HT-29 (cell line): ENCODE measurements at places on chromosomes 3 and 15.

DNA sequence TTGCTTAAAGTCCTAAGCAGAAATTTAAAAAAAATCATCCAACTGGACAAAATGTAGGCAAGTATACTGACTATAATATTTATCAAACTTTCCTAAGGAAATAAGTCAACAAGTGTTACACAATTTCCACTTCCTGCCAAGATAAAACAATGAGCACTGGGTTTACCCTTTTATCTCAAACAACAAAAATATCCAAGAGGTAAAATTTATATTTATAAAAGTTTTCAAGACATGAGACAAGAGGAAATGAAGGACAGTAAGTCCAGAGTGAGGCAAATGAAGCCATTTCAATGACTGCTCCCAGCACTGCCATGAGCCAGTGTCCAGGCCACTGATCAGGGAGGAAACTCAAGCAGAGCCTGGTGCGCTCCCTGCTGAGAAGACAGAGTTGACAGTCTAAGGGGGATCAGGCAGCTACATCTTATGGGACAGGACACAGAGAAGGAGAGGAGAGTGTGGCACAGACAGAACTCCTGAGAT lies 439.4 kb downstream of the RAP2B start:
- DNase-seq: peak; percentile 40

DNA sequence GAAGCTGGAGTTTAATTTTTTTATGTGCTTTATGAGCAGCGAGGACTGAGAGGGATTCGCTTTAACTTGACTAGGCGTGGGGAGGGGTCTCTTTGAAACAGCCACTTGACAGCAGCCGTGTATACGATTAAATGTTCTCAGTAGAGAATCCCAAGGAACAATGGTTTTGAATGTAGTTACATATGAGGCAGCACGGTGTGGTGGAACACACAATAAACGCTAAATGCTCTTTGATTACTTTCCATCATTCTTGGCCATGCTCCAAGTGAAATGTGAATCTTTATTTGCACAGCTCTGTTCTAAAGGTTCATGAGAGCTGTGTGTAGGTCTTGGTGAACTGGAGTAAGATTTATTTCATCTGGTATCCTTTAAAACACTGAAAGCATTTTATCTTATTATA lies 251.4 kb upstream of the TGFBR2 start:
- DNase-seq: peak; percentile 82

DNA sequence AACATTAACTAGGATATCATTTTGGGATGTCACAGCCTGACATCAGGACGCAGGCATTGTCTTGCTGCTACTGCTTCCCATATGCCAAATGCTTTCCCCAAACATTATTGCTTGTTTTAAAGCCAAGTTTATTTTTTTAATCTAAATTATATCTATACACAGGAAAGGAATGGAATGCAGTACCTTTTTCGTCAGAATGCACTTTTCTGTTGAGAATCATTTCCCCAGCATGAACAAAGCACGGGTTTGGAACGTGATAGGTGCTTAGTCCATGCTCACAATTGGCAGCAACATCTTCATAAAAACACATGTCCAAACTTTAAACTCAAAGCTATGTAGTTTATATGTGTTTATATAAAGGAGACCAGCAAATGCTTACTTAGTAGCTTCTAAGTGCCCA lies 26.1 kb downstream of the PXK start:
- no peak for DNase-seq

- no peak for DNase-seq
These were observed 136.5 kb downstream of the ZNF609 start for GRCh38 chr15:64596701-64597476.

DNA sequence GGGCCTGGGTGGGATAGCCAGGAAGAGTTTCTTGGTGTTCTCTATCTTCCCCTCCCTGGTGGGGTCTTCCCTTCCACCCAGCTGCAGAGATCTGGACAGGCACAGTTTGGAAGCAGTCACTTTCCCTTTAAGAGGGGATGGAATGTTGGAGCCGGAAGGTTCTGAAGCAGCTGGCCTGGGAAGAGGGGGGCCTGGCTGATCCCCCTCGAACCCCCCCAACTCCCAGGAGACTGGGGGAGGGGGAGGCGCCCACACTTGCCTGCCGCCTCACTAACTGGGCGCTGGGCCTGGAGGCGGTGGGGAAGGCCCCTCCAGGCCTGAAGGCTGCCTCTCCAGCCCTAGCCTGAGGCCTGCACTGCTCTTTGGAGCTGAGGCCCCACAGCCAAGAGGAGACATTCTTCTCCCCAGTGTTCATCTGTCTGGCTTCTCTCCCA lies 1.4 kb downstream of the DVL3 start:
- peak; percentile 32 for DNase-seq
